ENCODE measurements at places on chromosomes 12 and 14.
A peak's percentile ranks its signal among the peaks of the same experiment; 100 is the strongest.

DNA sequence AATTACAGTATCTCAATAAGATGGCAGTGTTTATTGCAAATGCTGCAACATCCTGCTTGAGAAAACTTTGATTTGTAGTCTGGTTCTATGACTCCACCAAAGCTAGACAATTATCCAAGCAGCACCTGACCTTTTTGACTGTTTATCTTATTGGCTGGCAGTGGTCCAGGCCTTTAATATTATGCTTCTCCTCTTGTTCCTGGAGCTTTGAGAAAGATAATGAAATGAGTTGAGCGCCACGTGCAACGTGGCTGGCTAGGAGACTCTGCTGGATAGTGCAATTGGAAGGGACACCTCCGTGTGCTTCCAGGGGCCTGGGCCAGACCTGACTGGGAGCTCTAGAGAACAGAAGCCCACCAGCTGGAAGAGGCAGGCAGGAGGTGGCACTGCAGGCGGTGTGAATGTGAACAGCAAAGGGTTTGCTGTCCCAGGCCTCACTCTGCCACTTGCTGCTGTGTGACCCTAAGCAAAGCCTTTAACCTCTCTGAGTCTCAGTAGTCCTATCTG is 349.3 kb downstream of the CACNA1C start:
- DNase-seq = no peak

- DNase-seq = no peak
These were observed 65.3 kb upstream of the TSPAN8 start for GRCh38 chr12:71223139-71223538.

GRCh38 chr12:24991209-24992049 is 42.5 kb upstream of the BCAT1 start:
- DNase-seq = peak; percentile 25

- DNase-seq = no peak
These were observed 41.5 kb downstream of the ARL6IP4 start for GRCh38 chr12:123021688-123022604.

GRCh38 chr12:110780448-110780847 is 37.8 kb upstream of the PPP1CC start:
- DNase-seq = no peak

DNA sequence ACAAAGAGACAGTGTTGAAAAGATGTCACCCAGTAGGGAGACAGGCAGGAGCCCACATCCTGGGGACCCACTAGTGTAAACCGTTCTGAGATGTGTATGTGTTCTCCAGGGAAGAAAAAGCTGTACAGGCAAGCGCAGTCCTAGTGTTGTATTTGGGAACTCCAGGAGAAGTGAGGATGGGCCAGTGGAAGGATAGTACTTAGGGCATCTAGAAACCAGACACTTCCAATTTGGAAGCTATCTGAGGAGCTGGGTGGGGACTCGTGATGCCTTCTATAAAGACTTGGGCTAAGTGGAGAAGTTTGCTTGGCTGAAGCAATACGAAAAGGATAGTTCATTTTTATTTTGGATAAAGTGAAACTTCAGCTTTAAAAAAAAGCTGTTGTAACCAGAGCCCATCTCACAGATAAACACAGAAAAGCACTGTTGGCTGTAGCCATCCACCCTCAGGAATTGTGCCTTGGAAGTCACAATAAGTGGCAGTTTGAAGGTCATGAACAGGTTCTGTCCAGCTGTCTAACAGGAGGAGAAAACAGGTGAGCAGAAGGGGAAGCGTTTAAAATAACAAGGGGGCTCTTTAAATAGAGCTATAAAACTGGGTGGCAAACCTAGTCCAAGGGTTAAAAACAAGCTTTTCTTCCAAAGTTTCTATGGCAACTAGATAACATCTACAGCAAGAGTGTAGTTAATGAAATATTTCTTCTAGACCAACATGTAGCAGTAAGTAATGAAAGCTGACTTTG is 108.0 kb upstream of the ARHGAP5 start:
- DNase-seq = no peak

DNA sequence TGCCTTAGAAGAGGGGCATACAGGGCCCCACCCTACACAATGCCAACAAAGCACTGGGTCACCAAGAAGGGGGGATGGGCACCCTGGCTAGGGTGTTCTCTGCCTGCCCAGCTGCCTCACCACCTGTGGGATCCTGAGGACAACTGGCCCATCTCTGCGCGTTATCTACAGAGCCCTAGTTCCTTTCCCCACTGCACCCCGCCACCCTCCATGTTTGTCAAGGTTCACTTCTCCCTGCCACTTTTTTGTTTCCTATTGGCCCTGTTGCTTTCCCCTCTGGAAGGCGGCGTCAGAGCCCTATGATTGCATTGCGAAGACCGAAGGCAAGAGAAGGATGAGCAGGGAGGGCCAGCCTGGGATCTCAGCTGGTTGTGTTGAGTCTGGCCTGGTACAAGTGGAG is 1.6 kb downstream of the SLC48A1 start:
- no peak for DNase-seq

All from NCI-H1930 (cell line).